PC-3 (cell line): ENCODE measurements at places on chromosomes 12 and 14. TPM values are rescaled to one million over a fixed set of nuclear protein-coding genes. Genes with fewer than 3 reads are reported as not detected.

GRCh38 chr12:111338096-111338495 lies 30.8 kb downstream of the PHETA1 start:
- H3K27ac ChIP-seq, result no peak overlapping the region
- no peak overlapping the region for H3K4me3 ChIP-seq
- DNase-seq, result no peak
- H3K27me3 ChIP-seq, result no peaks in the 10 kb centered on the region

GRCh38 chr12:2234646-2235350 lies 182.0 kb downstream of the CACNA1C start:
- peaks cover 4% of the 10 kb centered on the region; the same call in 1 of the 2 replicates for H3K4me1 ChIP-seq
- no peak for DNase-seq
- no peak overlapping the region for H3K27ac ChIP-seq
- H3K4me3 ChIP-seq, result no peak overlapping the region
- H3K36me3 ChIP-seq, result no peaks in the 10 kb centered on the region

- H3K27ac ChIP-seq, result no peak overlapping the region
- no peaks in the 10 kb centered on the region for H3K36me3 ChIP-seq
- no peak overlapping the region for H3K4me3 ChIP-seq
- no peaks in the 10 kb centered on the region for H3K27me3 ChIP-seq
- DNase-seq, result no peak
- peaks cover 9% of the 10 kb centered on the region; the same call in 1 of the 2 replicates for H3K4me1 ChIP-seq
Measured at GRCh38 chr12:77953528-77954205, 123.0 kb downstream of the NAV3 start.

DNA sequence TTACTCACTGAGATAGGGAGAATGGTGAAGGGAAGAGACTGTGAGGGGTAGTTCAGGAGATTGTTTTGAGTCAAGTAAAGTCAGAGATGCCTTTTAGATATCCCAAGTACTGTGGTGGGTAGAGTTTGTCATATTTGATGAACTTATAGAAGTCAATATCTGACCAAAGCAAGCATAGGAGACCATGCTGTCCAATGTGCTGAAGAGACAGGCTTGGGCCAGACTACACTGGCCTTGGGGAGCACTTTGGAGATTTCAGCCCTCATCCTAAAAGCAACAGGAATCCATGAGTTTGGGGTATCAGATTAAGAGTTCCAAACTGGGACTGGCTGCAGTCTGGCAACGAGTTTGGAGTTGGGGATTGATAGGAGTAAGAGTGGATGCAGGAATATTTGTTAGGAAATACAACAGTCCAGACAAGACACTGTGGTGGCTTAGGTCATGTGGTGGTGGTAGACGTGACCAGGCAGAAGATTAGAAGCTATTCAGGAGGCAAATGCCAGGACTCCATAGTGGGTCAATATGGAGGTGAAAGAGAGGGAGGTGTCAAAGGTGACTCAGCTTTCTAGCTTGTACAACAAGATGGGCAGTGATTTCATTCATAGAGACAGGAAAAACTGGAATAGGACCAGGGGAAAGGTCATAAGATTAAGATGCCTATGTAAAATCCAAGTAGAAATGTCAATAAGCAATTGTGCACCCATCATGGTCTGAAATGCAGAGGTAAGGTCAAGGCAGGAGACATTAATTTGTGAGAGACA lies 81.9 kb downstream of the FAR2 start:
- H3K4me3 ChIP-seq, result no peak overlapping the region
- no peaks in the 10 kb centered on the region for H3K36me3 ChIP-seq
- H3K27me3 ChIP-seq, result no peaks in the 10 kb centered on the region
- H3K27ac ChIP-seq, result no peak overlapping the region
- peaks cover 35% of the 10 kb centered on the region for H3K4me1 ChIP-seq

Gene AICDA
- not detected in 2 replicates for total RNA-seq

Gene IL26
- not detected in 2 replicates for total RNA-seq

Gene LMNTD1
- not detected in 2 replicates for total RNA-seq

GRCh38 chr12:10215436-10215835 lies 2.8 kb downstream of the GABARAPL1 start:
- peaks cover 10% of the 10 kb centered on the region; the same call in 1 of the 2 replicates for H3K4me1 ChIP-seq
- DNase-seq, result no peak
- no peak overlapping the region for H3K4me3 ChIP-seq
- H3K27me3 ChIP-seq, result no peaks in the 10 kb centered on the region
- H3K36me3 ChIP-seq, result no peaks in the 10 kb centered on the region

GRCh38 chr12:29691161-29691854 lies 92.4 kb downstream of the TMTC1 start:
- H3K27ac ChIP-seq, result no peak overlapping the region
- no peak overlapping the region for H3K4me3 ChIP-seq
- H3K4me1 ChIP-seq, result no peaks in the 10 kb centered on the region
- no peak for DNase-seq

DNA sequence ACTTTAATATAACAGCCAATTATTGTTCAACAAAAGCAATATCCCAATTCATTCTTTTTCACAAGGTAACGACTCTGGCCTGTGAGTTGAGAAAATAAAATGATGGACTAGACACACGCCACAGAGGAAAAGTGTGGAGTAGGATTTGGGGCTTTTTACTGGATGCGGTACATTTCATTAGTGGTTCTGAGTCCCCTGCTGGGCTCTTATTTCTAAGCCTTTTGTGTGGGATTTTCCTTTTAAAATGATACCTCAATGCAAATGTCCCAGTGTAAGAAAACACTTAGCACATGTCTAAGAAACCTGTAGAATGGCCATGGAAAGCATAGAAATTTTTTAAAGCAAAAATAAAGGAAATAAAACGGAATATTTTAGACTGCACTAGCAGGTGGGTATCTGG lies 73.4 kb downstream of the C12orf42 start:
- peaks cover 5% of the 10 kb centered on the region; the same call in 1 of the 2 replicates for H3K4me1 ChIP-seq
- H3K27me3 ChIP-seq, result peaks cover 23% of the 10 kb centered on the region
- no peak overlapping the region for H3K4me3 ChIP-seq
- DNase-seq, result no peak
- no peak overlapping the region for H3K27ac ChIP-seq
- H3K36me3 ChIP-seq, result no peaks in the 10 kb centered on the region

DNA sequence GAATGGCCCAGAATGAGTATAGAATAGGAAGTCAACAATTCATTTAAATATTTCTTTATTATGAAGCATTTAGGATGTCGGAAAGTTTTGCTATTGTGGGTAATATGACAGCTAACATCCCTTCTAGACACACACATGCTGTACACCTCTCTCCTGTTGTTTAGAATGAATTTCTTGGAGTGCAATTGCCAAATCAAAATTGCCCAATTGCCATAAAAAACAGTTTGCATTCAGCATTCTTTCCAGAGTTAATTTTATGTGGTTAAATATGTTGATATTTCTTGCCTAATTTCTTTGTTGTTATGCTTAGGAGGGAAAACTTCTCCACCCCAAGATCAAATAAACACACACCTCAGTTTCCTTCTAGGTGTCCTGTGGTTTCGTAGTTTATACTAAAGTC lies 16.9 kb upstream of the SMCO2 start:
- H3K4me1 ChIP-seq, result no peaks in the 10 kb centered on the region
- H3K36me3 ChIP-seq, result no peaks in the 10 kb centered on the region; the same call in 1 of the 2 replicates
- H3K4me3 ChIP-seq, result no peak overlapping the region
- H3K27ac ChIP-seq, result no peak overlapping the region
- DNase-seq, result no peak
- no peaks in the 10 kb centered on the region for H3K27me3 ChIP-seq

Gene GPX2
- 2.9 and 4.3 TPM in 2 replicates for total RNA-seq

GRCh38 chr12:114809097-114809496 lies 125.1 kb upstream of the TBX3 start:
- H3K27ac ChIP-seq, result no peak overlapping the region
- H3K4me1 ChIP-seq, result peaks cover 8% of the 10 kb centered on the region
- DNase-seq, result no peak

Gene DHRS2
- total RNA-seq, result 40.9 and 43.2 TPM in 2 replicates

Gene KRT79
- 0.46 TPM in 1 of 2 replicates, not detected in the other for total RNA-seq

Gene BIN2
- total RNA-seq, result not detected in 2 replicates

DNA sequence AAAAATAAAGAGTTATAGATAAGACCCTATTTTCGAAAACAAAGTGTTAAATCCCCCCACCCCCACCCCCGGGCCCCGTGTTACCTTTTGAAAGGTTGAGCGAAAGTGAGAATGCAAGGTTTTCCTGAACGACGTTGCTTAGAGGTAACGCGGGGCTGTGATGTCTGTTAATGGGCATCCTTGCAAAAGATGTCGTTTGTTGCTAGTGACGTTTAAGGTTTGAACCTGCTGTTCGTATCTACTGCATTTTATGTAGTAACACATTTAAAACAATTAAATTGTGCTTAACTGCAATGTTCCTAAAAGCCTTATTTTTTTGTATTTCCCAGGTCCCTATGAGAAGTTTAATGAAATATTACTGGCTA lies 1.2 kb downstream of the CPSF6 start:
- H3K27me3 ChIP-seq, result no peaks in the 10 kb centered on the region
- peak overlapping the region; percentile 100 for H3K4me3 ChIP-seq
- no peak overlapping the region for H3K27ac ChIP-seq

- no peak overlapping the region for H3K4me3 ChIP-seq
- H3K36me3 ChIP-seq, result no peaks in the 10 kb centered on the region
- H3K4me1 ChIP-seq, result peaks cover 8% of the 10 kb centered on the region
- H3K27me3 ChIP-seq, result peaks cover 65% of the 10 kb centered on the region
Measured at GRCh38 chr12:128133321-128134073, 133.5 kb upstream of the TMEM132C start.

Gene DNAJC22
- total RNA-seq, result 12.9 and 16.8 TPM in 2 replicates

Gene ACACB
- total RNA-seq, result 21.7 and 22.6 TPM in 2 replicates

DNA sequence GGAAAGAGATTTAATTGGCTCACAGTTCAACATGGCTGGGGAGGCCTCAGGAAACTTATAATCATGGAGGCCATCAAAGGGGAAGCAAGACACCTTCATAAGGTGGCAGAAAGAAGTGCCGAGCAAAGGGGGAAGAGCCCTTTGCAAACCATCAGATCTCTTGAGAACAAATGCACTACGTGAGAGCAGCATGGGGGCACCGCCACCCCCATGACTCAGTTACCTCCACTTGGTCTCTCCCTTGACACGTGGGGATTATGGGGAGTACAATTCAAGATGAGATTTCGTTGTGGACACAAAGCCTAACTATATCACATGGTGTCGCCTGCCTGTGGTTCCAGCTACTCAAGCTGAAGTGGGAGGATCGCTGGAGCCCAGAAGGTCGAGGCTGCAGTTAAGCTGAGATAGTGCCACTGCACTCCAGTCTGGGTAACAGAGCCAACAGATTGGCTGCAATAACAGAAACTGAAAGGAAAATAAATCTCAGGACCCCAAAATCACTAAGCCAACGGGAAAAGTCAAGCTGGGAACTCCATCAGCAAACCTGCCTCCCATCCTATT lies 10.0 kb upstream of the CDCA4 start:
- H3K4me3 ChIP-seq, result no peak overlapping the region
- no peak for DNase-seq
- peaks cover 32% of the 10 kb centered on the region for H3K4me1 ChIP-seq
- H3K36me3 ChIP-seq, result no peaks in the 10 kb centered on the region
- no peak overlapping the region for H3K27ac ChIP-seq
- no peaks in the 10 kb centered on the region for H3K27me3 ChIP-seq

Gene DACT1
- total RNA-seq, result 0.40 and 1.8 TPM in 2 replicates

Gene ETFBKMT
- total RNA-seq, result 0.52 and 0.58 TPM in 2 replicates

Gene GLS2
- 4.0 and 7.3 TPM in 2 replicates for total RNA-seq

- no peak for DNase-seq
- no peaks in the 10 kb centered on the region for H3K27me3 ChIP-seq
- 0 out of 2 replicates have a peak, but pooled peaks cover 3% of the 10 kb centered on the region for H3K36me3 ChIP-seq
- no peak overlapping the region for H3K4me3 ChIP-seq
- no peak overlapping the region for H3K27ac ChIP-seq
Measured at GRCh38 chr14:35368583-35369392, 35.8 kb downstream of the NFKBIA start.

Gene GALNT8
- not detected in 2 replicates for total RNA-seq

DNA sequence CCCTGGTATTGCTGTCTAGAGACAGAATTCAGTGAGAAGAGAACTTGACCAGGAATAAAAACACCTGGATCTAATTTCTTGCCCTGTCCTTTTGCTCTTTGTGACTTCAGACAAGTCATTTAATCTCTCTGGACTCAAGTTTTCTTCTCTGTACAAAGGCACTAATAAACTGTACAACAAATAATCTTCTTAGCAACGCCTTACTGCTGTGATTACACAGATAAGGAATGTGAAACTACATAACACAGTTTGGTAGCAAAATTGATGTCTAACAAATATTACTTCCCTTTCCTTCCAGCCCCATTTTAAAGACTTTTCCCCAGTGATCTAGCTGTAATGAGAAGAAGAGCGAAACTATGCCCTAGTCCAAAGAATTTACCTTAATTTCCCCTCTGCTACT lies 69.3 kb downstream of the BCAT1 start:
- H3K4me1 ChIP-seq, result no peaks in the 10 kb centered on the region
- no peak for DNase-seq
- no peaks in the 10 kb centered on the region for H3K27me3 ChIP-seq
- H3K4me3 ChIP-seq, result no peak overlapping the region
- no peak overlapping the region for H3K27ac ChIP-seq

Gene WNT5B
- total RNA-seq, result 1.7 and 2.2 TPM in 2 replicates

- no peak overlapping the region for H3K4me3 ChIP-seq
- H3K36me3 ChIP-seq, result 0 out of 2 replicates have a peak, but pooled peaks cover 5% of the 10 kb centered on the region
- peaks cover 7% of the 10 kb centered on the region for H3K4me1 ChIP-seq
- no peak for DNase-seq
Measured at GRCh38 chr12:46499226-46499625, 126.7 kb upstream of the SLC38A2 start.

DNA sequence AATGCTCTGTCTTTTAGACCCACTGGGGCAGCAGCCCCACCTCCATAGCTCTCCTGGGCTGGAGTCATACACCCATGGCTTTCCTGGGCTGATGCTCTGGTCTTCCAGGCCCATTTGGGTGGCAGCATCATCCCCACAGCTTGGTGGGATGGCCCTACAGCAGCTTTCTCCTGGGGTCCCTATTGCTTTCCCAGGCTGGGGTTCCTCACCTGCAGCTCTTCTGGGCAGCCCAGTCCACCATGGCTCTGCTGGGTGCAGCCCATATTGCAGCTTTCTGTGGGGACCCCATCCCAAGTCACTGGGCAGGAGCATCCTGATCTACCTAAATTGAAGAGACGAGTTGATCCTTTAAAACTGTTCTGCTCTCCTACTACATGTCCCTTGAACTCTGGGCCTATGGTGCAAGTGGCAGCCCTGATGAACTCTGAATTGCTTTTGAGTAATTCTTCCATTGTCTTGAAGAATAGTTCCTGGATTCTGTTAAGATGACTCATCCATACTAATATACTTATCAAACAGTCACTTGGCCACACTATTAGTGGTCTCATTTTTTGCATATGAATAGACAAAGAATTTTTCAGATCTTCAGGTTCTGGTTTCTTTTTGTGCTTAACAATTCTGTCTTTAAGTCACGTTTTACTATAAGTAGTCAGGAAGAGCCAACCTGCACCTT lies 390.1 kb downstream of the DPF3 start:
- H3K27me3 ChIP-seq, result no peaks in the 10 kb centered on the region
- H3K4me1 ChIP-seq, result peaks cover 21% of the 10 kb centered on the region; the same call in 1 of the 2 replicates
- H3K36me3 ChIP-seq, result no peaks in the 10 kb centered on the region
- H3K27ac ChIP-seq, result no peak overlapping the region
